ENCODE measurements at places on chromosomes 1 and 21. TPM values are rescaled to one million over a fixed set of nuclear protein-coding genes. Genes with fewer than 3 reads are reported as not detected.
A peak's percentile ranks its signal among the peaks of the same experiment; 100 is the strongest.

Gene SHE
- total RNA-seq = not detected

- H3K4me3 ChIP-seq = no peak overlapping the region
- H3K27ac ChIP-seq = no peak overlapping the region
- no peak for DNase-seq
- H3K36me3 ChIP-seq = no peaks in the 10 kb centered on the region
Observed at GRCh38 chr1:80656014-80656636, 1144.6 kb upstream of the ADGRL2 start.

DNA sequence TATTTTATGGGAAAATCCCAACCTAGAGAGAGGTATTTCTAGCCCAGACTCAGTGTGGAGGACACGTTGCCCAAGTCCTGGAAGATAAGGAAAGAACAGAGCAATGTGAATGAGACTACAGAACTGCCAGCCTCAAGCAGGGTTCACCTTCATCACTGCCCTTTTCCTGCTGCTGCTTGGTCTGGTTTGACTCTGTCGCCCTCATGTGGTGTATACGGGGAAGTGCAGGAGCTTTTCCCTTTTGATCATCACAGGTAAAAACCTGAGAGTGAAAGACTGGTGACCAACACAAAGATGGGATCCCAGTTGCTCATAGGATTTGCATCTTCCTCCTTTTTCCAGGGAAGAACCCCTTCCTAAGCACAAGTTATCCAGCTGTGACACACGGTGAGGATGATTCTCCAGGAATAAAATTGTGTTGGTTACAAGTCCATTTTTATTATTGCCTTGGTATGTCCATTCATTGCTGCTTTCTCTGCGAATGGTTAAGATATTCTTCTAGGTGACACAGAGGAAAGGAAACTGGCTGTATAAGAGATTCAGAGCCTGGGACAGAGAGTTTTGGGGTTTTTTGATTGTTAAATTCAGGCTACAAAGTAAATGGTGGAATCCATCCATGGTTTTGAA lies 89.5 kb upstream of the CD53 start:
- H3K27ac ChIP-seq = no peak overlapping the region
- DNase-seq = peak; percentile 67
- peaks cover 57% of the 10 kb centered on the region for H3K4me1 ChIP-seq
- peaks cover 2% of the 10 kb centered on the region for H3K27me3 ChIP-seq
- no peak overlapping the region for H3K4me3 ChIP-seq

GRCh38 chr1:97091679-97092078 lies 370.1 kb downstream of the PTBP2 start:
- H3K4me3 ChIP-seq = no peak overlapping the region
- peaks cover under 1% of the 10 kb centered on the region for H3K36me3 ChIP-seq
- H3K4me1 ChIP-seq = no peaks in the 10 kb centered on the region

DNA sequence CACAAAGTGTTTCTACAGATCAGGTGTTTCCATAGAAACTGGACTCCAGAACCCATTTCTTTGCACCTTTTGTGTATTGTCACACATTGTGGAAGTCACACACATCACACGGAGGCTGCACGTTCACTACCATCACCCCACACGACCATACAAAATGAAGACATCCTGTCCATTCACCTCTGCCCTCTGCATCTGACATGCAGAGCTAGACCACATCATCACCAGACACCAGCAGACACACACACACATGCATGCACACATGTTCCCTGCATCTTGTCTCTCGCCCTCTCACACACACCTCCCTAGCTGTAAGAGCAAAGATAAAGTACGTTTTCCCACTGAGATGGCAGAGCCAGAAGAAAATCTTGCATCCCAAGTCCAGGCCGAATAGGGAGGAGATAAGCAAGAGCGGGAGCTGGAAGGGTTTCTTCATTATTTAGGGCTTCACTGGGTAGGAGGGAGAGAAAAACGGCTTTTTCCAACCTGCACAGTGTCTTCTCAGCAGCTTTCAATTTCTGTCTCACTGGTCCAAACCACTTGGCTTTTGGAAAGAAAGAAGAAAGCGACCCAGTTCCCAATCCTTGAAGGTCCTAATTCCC lies 709 bp downstream of the PRELP start:
- H3K27me3 ChIP-seq = peaks cover 7% of the 10 kb centered on the region
- no peak overlapping the region for H3K27ac ChIP-seq
- H3K4me1 ChIP-seq = peaks cover 7% of the 10 kb centered on the region
- DNase-seq = no peak
- H3K4me3 ChIP-seq = no peak overlapping the region
- H3K36me3 ChIP-seq = no peaks in the 10 kb centered on the region

GRCh38 chr1:147722124-147722523 lies 38.3 kb downstream of the GJA5 start:
- H3K36me3 ChIP-seq = no peaks in the 10 kb centered on the region
- DNase-seq = no peak
- H3K4me1 ChIP-seq = no peaks in the 10 kb centered on the region
- H3K27ac ChIP-seq = no peak overlapping the region
- H3K4me3 ChIP-seq = no peak overlapping the region
- H3K27me3 ChIP-seq = peaks cover 17% of the 10 kb centered on the region
